ENCODE measurements at places on chromosomes 2 and 18.

DNA sequence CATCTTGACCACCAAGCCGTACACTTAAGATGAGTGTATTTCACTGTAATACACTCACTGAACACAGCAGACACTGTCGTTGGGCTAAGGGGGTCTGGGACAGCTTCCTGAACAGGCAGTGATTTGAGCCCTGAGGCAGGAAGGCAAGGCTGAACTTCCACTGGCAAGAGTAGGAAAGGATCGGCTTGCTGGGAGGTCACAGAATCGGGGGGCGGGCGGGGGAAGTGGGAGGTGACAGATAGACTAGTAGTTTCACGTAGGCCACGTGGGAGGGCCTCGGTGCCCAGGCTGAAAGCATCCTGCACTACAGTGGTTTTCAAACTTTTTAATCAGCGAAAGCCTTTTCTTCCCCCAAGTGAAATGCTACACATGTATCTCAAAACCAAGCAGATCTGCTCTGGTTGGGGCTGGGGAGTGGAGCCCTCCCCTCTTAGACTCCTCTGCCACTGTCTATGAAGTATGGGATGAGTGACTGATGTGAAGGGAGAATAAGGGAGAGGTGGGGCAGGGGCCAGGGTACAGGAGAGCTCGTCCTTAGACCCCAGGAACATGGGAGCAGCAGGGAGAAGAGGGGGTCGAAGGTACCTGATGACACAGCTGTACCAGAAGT, 8.6 kb downstream of the PARD6G start:
- no peak for DNase-seq

DNA sequence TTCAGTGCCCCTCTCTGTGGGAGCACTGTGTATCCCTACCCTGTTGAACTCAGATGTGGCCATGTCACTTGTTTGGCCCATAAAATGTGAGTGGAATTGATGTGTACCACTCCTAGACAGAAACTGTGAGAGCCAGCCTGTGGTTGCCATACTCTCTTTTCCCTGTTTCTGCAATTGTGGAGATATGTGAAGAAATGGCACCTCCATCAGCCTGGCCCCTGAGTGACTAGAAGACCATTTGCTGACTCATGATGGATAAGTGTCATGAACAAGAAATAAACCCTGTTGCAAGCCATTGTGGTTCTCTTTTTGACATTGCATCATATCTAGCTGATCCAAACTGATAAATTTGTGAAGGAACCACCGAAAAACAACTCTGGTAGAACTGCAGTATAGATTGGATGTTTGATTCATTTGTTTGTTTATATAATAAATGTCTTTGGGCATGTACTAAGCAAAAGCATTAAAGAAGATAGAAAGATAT, 214.5 kb upstream of the FBXO11 start:
- DNase-seq, result no peak

DNA sequence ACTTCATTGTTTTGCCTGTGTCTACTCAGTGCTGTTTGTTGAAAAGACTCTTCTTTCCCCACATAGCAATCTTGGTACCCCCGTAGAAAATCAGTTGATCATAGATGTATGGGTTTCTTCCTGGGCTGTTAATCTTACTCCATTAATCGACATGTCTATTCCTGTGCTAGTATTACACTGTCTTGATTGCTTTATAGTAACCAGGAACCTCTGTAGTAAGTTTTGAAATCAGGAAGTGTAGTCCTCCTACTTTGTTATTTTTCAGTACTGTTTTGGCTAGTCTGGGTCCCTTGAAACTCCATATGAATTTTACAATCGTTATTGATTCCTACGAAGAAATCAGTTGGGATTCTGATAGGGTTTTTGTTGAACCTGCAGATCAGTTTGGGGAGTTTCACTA, 78.8 kb upstream of the FAM136A start:
- DNase-seq, result no peak

DNA sequence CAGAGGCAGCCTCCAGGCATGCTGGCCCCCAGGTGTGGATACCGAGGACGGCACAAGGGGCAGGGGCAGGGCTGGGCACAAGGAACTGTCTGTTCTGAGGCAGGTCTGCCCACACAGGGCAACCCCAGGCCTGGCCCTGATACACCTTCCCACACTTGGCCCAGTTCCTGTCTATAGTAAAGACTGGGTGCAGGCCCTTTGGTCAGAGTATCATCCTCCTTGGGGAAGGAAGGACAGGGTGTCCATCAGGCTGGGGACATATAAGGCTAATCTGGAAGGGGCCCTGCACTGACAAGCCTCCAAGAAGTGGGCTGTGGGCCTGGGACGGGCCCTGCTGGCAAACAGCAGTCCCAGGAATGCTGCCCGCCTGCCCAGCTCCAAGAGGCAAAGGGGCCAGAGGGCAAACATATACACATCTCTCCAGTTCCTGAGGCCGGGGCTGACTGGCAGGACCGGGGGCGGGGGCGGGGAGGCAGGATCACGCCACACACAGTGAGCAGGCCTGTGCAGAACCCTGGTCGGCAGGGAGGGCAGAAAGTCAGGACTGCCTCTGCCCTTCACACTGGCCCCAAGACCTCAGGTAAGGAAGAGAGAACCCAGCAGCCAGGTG, 18.9 kb downstream of the SDC1 start:
- DNase-seq, result no peak

All from activated T-helper 1 cell treated with anti-CD3 and anti-CD28 coated beads, Interleukin-2, amount 50 U/mL, for 16 hours (primary cell).